ENCODE measurements at places on chromosomes 7 and 10.

- DNase-seq = no peak
Observed at GRCh38 chr7:135291809-135292253, 58.2 kb downstream of the STRA8 start.

DNA sequence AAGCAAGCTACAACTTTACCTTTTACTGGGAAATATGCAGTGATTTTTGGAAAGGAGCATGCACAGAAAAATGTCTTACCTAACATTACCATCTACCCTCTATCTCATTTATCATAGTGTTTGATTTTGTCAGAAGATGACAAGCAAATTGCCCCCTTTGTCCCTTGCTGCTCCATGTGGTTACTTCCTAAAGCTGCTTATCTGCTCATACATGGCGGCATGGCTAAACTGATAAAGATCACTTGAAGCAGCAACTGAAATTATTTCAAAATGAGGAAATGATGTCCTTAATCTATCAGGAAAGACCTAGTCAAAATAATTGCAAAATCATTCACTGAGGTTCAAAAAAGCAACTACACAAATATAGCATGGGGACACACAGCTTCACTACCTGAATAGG is 1198.5 kb upstream of the SORCS1 start:
- DNase-seq = no peak

DNA sequence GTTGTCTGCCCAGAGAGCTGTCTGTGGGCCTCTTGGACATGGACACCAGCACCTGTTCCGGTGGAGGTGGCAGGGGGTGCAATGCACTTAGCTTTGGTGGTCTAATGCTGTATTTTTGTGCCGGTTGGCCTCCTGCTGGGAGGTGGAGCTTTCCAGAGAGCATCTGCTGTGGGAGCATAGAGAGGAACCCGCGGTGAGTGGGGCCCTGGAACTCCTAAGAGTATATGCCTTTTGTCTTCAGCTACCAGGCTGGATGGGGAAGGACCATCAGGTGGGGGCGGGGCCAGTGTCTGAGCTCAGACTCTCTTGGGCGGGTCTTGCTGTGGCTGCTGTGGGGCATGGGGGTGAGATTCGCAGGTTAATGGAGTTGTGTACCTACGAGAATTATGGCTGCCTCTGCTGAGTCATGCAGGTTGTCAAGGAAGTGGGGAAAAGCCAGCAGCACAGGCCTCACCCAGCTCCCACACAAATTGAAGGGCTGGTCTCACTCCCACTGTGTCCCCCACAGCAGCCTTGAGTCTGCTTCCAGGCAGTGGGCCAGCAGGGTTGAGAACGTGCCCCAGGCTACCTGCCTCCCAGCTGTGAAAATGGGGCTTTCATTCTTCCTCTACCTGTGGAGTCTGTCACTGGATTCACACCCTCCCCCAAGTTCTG is 29.0 kb downstream of the JAKMIP3 start:
- DNase-seq = no peak

- no peak for DNase-seq
Observed at GRCh38 chr7:102228935-102229334, 57.7 kb upstream of the SH2B2 start.
